ENCODE measurements at places on chromosomes 12 and 14.

DNA sequence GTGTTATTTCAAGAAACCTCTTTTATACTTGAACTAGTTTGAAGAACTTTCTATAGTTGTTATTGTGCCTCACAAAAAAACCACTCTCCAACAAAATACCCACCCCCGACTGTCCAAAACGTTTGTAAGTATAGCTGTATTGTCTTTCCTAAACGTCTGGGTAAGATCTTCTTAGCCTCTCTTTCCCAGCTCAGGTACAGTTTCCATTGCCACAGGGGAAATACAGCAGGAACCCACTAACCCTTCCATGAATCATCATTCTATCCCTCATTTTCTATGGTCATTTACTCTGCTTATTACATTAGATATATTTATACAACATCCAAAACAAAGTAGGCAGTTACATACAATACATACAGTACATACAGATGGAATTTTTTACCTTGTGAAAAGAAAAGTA, 70.8 kb downstream of the ZFC3H1 start:
- DNase-seq: no peak

DNA sequence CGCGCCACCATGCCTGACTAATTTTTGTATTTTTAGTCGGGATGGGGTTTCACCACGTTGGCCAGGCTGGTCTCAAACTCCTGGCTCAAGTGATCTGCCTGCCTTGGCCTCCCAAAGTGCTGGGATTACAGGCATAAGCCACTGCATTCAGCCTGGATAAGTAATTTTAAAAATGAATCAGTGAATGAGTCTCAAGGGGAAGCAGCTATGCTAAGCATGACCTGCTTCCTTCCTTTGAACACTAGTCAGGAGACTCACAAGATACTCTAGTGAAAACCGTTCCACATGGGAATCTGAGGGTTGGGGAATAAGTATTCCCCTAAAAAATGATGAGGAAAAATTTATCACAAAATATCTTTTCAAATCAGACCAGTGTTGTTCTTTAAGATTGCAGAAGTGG, 10.7 kb upstream of the FAM234B start:
- DNase-seq: no peak

- DNase-seq: no peak
Measured at GRCh38 chr12:9349888-9350885, 142.0 kb upstream of the PZP start.

DNA sequence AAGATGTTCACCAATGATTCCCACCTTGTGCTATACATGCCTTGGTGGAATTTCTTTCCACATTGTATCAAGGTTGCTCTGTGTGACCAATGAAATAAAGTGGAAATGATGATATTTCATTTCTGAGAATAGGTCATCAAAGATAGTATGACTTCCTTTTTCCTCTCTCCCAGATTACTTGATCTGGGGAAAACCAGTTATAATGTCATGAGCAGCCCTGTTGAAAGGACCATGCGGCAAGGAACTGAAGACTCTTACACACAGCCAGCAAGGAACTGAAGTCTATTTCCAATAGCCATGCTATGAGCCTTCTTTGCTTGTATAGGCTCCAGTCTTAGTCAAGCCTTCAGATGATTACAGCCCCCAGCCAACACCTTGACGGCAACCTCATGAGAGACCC, 11.7 kb downstream of the KLRD1 start:
- no peak for DNase-seq

GRCh38 chr12:54562750-54563356, 13.5 kb downstream of the PDE1B start:
- DNase-seq: no peak

DNA sequence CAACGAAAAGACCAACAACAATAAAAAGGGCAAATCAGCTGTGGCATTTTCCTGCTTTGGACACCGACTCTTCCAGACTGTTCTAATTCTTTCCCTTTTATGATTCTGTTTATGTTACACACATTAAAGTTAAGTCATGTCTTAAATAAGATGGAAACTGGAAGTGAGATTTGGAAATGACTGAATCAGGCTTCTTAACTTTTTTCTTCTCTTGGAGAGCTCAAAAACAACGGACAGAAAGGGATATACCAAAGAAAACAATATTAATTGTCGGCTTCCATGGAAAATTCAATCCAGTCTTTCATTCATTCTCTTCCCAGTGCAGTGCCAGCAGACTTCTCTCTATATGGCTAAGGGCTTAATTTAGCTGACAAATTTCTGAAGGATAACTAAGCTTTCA, 214.9 kb upstream of the DDHD1 start:
- no peak for DNase-seq

DNA sequence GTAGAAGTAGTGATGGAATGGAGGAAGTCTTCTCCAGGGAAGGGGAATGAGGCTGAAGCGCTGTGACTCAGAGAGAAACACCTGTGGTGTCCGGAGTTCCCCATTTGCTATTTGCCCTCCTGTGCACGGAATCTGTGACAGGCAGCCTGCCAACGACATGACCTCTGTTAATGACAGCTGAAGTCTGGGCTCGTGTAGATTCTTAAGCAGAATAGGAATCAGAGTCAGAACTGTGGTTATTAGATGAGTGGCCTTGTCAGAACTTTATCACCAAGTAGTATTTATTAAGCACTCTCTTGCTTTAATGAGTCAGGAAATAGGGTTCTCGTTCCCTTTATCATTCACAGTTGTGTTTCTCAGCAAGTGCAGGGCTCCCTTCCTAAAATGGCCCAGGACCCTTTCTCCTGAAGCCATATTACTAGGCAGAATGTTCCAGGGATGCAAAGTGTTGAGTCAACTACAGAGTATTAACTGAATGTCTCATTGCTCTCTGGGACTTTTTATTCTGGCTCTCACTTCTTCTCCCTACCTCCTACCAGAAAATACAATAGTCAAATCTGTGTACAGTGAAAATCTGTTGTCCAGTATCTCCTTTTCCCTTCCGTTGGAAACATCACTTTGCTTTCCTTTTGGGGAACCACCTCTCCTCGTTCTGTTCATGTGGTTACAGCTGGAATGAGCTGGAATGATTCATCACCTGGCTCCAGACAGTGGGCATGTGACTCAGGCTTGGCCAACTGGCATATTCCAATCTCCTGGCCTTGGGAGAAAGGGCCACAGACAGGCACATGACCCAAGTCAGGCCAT, 77.8 kb upstream of the MAX start:
- no peak for DNase-seq

GRCh38 chr12:61781021-61781581, 479.1 kb upstream of the USP15 start:
- no peak for DNase-seq

Data from esophagus squamous epithelium (tissue), 5 donors.